Esophagus (tissue), 2 donors: ENCODE measurements at places on chromosomes 13 and 19. TPM values are rescaled to one million over a fixed set of nuclear protein-coding genes. Genes with fewer than 3 reads are reported as not detected.

The GRIN2D gene
- 0.06 TPM for polyA plus RNA-seq

The ZNF44 gene
- 5.7 TPM for polyA plus RNA-seq

The CYP4F2 gene
- 0.08 TPM for polyA plus RNA-seq

The GPX4 gene
- 294 TPM for polyA plus RNA-seq

The LMTK3 gene
- 2.9 TPM for polyA plus RNA-seq

The FAM216B gene
- polyA plus RNA-seq: not detected

The RASIP1 gene
- polyA plus RNA-seq: 7.0 TPM

The FCER2 gene
- polyA plus RNA-seq: 0.02 TPM

The MEF2B gene
- 0.63 TPM for polyA plus RNA-seq

The NLRP4 gene
- not detected for polyA plus RNA-seq

The SERPINE3 gene
- polyA plus RNA-seq: not detected

The FGF22 gene
- polyA plus RNA-seq: 0.53 TPM

The CACNG7 gene
- not detected for polyA plus RNA-seq

The RFPL4AL1 gene
- polyA plus RNA-seq: not detected

The PCDH8 gene
- not detected for polyA plus RNA-seq

The SMAD9 gene
- 1.2 TPM for polyA plus RNA-seq
